ENCODE measurements at places on chromosomes 2 and 18. TPM values are rescaled to one million over a fixed set of nuclear protein-coding genes. Genes with fewer than 3 reads are reported as not detected.

ZAP70 gene
- not detected for total RNA-seq

CCDC74A gene
- 2.8 TPM for total RNA-seq

CXCR4 gene
- total RNA-seq, result 3.2 TPM

SERPINB10 gene
- total RNA-seq, result not detected

Data from cardiac atrium fibroblast (primary cell).